ENCODE measurements at places on chromosomes 1 and 21.

- no peak for DNase-seq
Measured at GRCh38 chr1:106727171-106727570, 329.3 kb upstream of the PRMT6 start.

GRCh38 chr1:109687641-109688499, at the start of gene GSTM1:
GSTM1 (plus strand) TSS chr1:109687817; CDS start chr1:109687874, 57 bp downstream.
- no peak for DNase-seq

GRCh38 chr21:35648512-35648911, 411.8 kb downstream of the SETD4 start:
- DNase-seq: no peak

DNA sequence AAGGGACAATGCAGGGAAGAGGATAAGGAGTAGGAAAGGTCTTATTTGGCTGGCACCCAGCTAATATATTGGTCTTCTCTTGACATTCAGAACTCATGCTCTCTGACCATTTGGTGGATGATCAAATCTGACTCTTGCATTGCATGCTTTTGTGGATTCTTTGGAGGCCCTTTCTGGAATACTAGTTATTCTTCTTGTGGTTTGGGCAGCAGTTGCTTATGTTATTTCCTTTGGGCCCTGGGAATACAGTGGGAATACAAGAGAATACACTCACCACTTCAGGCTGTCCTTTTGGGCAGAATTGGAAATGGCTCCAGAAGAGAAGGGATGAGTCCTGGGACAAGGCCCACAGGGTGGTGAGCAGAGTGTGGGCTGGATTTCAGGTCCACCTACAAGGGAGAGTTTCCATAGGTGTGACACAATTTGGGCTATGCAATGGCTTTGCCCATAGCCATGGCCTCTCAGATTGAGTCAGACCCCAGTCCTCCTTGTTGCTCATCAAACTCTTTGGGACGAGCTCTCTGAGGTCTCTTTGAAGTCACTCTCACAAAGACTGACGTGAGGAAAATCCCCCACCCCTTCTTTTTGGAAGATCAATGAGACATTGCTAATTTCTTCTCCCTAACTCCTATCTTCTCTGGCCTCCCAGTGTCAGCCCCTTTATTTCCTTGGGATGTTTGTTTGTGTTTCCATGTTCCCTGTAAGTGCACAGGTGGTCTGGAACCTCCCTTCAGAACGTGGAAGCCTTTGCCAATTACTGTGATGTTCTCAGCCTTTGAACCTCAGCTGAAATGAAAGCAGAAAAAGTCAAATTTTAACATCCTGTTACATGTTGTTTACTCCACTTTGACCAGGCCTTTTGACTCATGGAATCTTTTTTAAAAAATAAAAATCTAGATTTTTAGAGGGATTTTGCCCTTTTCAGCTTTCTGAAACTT, 19.4 kb downstream of the HSD11B1 start:
- no peak for DNase-seq

- no peak for DNase-seq
Measured at GRCh38 chr1:160640359-160641123, 6.3 kb downstream of the SLAMF1 start.

GRCh38 chr1:209485751-209486150, 97.8 kb upstream of the CAMK1G start:
- no peak for DNase-seq

DNA sequence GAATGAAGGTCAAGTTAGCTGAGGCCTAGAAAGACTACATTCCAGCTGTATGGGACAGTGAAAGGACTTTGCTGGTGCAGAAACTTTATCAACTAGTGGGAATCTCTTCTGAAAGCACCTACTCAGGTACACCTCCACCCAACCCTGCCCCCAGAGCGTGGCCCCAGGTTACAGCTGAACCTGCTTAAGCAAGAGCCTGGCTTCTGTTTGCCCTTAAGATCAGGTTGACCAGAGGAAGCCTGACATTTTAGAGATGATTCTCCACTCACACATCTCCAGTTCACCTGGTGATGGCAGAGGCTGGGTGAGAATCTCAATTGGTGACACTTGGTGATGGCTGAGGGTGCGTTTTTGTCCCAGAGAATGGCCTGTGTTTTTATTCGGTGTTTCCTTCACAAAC, 24.0 kb downstream of the ELAPOR1 start:
- no peak for DNase-seq

GRCh38 chr21:39579734-39580332, 32.9 kb upstream of the B3GALT5 start:
- DNase-seq: no peak

- no peak for DNase-seq
Measured at GRCh38 chr1:101175466-101175865, 61.4 kb upstream of the S1PR1 start.

- DNase-seq: no peak
Measured at GRCh38 chr21:15616864-15617574, 112.8 kb upstream of the USP25 start.

GRCh38 chr1:174005032-174005431, 17.1 kb downstream of the RC3H1 start:
- DNase-seq: no peak

GRCh38 chr1:85322655-85323054, 46.2 kb upstream of the BCL10 start:
- no peak for DNase-seq

DNA sequence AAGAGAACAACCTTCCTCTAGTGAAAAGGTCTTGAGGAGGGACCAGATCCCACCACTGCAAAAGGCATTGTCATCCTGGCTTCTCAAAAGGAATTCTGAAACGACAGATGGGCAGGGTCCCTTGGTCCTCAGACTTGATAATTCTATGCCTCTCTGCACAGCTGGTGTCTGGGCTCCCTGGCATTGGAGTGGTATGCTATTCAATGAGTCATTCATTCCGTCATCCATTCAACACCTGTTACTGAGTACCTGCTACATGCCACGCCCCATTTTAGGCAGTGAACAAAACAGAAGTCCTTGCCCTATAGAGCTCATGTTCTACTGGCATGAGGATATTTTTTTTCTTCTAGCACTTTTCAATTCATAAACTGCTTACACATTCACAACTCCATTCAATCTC, 45.8 kb upstream of the HMGB4 start:
- DNase-seq: no peak

GRCh38 chr1:9051379-9051778, 18.1 kb downstream of the SLC2A5 start:
- DNase-seq: no peak

GRCh38 chr1:208837242-208837641, 593.1 kb upstream of the PLXNA2 start:
- no peak for DNase-seq

GRCh38 chr1:213264531-213264930, 213.5 kb downstream of the RPS6KC1 start:
- no peak for DNase-seq

DNA sequence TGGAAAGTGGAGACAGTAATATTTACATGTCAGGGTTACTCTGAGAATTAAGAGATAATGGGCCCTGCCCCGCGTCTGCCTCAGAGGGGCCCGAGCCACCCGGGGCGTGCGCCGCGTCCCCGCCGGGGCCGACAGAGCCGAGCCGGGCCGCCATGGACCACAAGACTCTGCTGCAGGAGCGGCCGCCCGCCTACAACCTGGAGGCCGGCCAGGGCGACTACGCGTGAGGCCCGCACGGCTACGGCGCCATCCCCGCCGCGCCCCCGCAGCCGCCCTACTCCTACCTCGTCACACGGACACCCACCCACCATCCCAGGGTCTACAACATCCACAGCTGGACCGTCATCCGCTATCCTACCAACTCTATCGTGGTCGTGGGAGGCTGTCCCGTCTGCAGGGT, 35.1 kb upstream of the LRRC39 start:
- no peak for DNase-seq

DNA sequence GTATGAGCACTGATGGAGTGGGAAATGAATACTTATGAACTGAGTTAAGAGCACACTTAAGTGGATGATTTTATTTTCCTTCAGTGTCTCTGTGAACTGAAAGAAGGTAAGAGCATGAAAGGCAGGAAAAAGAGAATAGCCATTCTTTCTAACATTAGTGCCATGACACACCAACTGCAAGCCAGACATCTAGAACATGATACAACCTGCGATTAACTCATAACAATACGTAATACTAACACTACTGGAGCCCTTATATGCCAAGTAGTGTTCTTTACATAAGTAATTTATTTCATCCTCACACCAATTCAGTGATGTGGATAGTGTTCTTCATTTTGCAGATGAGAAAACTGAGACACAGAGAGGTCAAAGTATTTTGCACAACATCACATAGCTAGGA, 56.7 kb downstream of the PRRX1 start:
- no peak for DNase-seq

GRCh38 chr1:78255383-78255782, 209.6 kb downstream of the GIPC2 start:
- no peak for DNase-seq

DNA sequence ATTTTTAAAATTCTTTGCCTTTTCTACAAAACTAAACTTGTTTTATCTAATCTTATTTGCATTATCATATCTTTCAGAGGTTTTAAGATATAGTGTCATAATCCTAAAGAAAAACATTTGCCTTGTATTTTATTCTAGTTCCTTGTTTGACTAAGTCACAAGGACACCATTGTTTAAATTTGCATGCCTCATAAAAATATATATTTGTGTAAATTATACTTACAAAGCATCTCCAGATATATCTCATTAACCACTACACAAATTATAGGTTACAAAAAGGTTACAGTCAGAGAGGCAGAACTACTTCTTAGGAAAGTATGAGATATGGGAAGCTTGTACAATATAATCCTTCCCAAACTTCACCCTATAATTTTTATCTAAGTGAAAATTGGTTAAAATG, 4.2 kb upstream of the RGS13 start:
- DNase-seq: no peak

- DNase-seq: no peak
Measured at GRCh38 chr1:33880305-33880704, 16.4 kb downstream of the HMGB4 start.

DNA sequence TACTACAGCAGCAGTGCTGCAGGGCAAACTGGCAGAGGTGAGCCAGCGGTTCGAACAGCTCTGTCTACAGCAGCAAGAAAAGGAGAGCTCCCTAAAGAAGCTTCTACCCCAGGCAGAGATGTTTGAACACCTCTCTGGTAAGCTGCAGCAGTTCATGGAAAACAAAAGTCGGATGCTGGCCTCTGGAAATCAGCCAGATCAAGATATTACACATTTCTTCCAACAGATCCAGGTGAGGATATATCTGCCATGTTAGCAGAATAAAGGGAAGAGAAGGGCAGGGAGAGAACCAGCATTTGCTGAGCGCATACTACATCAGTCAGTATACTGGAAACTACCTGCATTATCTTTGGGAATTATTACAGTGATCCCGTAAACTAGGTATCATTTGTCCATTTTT, 130.0 kb upstream of the BMP8A start:
- no peak for DNase-seq

DNA sequence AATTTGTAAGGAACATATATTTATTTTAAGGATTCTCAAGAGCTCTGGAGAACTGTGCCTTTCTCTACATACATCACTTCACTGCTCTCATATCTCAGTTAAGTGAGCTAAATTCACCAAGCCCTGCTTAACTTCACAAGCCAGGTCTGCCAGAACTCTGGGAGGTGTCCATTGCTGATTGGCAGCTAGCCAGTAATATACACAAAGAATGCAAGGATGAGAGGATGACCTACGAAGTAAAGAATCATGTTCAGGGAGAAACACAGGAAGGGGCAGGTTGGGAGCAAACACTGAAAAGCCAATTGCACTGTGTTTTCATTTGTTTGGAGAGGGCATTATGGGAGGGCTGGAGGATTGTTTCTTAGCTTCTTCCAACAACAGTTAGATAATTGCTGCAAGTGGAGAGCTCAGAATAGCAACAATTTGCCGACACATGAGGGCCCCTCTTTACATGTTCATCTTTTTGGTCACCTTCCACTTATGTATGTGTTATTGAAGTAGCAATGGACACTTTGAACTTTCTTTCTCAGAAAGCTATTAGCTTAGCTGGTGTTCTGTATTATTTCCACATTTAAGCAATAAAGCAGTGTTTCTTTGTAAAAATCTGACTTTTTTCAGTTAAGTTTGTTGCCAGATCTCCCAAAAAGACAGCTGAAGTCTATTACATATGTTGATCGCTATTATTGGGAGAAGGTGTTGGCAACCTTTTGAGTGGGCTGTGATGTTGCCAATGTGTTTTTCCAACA, 254.8 kb downstream of the LTN1 start:
- DNase-seq: no peak

DNA sequence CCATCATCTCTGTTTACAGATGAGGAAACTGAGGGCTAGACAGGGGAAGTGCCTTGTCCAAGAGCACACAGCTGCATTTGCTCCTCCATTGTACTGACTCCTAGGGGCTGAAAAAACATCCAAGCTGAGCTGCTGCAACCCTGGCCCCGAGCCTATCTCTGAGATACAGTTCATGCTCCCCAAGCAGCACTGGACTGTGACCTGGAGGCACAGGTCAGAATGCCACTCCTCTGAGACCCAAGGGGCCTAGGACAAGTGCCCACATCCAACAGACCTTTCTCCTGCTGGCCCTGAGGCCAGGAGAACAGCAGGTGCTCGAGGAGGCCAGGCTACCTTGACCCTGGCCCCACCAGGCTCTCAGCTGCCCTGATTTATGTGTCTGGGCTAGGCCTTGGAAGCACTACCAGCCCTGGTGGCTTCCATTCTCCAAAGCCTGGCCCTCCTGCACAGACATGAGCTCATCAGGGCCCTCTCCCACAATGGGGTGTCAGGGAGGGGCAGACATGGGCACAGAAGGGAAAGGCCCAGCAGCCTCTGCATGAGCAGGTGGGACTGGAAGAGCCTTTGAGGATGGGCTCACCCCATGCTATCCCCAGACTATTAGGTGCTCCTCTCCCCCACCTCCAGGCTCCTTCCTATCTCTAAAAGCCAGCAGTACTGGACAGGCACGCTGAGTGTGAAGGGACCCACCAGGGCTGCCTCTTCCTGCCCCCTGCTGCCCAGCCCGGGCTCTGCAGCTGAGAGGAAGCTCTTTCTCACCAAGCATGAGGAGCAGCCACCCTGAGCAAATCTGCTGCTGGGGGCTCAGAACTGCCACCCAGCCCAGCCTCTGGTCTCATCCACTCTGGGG, 18.8 kb downstream of the ADGRB2 start:
- no peak for DNase-seq

DNA sequence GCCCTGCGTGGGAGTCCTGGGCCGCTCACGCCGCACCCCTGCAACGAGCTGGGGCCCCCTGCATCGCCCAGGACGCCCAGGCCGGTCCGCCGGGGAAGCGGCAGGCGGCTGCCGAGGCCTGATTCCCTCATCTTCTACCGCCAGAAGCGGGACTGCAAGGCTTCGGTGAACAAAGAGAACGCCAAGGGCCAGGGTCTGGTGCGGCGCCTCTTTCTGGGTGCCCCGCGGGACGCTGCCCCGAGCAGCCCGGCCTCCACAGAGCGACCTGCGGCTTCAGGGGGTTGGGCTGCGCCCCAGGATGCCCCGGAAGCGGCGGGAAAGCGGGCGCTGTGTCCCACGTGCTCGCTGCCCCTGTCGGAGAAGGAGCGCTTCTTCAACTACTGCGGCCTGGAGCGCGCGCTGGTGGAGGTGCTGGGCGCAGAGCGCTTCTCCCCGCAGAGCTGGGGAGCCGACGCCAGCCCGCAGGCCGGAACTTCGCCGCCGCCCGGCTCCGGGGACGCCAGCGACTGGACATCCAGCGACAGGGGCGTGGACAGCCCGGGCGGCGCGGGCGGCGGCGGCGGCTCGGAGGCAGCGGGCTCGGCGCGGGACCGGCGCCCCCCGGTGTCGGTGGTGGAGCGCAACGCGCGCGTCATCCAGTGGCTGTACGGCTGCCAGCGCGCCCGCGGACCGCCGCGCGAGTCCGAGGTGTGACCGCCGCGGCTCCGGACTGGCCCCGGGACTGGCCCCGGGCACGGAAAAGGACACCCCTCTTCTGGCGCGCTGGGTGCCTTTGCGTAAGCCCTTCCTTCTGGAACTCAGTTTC, 2.7 kb downstream of the FAM110D start:
- DNase-seq: no peak

Measured in vagina (tissue), 2 donors.